ENCODE measurements at places on chromosomes 3 and 15.

DNA sequence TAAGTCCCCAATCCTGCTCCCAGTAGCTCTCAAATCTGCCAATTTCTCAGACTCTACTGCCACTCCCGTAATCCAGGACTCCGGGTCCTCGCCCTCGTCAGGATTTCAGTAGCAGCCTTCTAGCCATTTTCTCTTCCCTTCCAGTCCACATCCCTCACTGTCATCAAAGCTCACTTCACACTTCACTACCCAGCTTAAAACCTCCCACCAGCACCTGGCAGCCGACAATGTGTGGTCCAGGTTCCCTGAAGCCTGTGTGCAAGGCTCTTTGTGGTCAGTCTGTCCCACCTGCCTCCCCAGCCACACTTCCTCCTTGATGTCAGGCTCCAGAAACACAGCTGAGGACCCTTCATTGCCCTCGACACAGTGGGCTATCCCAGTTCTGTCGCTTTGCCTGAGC, 304.5 kb upstream of the ROPN1 start:
- no peak for DNase-seq

GRCh38 chr3:172980849-172981248, 160.2 kb downstream of the SPATA16 start:
- DNase-seq = no peak

GRCh38 chr3:82773207-82773606, 1011.8 kb upstream of the GBE1 start:
- DNase-seq = no peak

GRCh38 chr3:132513057-132513456, 84.0 kb upstream of the ACKR4 start:
- DNase-seq = no peak

DNA sequence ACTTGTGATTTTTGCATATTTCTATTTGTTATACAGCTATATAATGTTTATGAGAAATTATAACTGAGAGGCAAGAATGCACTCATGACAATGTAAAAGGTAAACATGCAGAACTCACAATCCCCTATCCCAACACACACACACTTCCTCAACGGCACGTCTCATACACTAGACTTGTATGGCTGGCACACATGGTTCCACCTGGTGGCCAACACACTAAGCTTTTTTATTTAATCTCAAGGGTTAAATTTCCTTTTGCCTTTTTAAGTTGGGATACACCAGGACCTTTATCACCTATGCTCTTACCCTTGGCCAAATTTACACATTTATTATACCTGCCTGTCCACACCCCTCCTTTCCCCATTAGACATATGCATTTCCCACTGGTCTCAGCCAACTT, 88.6 kb upstream of the PSMD6 start:
- DNase-seq = no peak

DNA sequence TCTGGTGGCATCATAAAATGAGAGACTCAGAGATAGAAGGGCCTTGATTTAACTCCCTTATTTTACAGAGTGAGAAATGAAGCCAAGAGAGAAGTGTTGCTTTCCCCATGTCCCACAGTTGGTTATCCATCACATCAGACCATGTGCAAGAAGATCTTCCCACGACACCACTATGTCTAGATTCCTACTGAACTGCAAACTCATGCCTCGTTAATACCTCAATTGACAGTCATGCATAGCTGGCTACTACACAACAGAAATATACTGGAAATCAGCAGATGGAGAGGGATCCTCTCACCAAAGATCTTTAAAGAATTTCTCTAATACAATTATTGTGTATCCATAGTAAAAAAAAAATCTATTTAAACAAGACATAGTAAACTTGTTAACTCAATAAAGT, 33.3 kb downstream of the PEAK1 start:
- no peak for DNase-seq

- DNase-seq = no peak
Observed at GRCh38 chr3:62611541-62612240, 238.3 kb upstream of the FEZF2 start.

DNA sequence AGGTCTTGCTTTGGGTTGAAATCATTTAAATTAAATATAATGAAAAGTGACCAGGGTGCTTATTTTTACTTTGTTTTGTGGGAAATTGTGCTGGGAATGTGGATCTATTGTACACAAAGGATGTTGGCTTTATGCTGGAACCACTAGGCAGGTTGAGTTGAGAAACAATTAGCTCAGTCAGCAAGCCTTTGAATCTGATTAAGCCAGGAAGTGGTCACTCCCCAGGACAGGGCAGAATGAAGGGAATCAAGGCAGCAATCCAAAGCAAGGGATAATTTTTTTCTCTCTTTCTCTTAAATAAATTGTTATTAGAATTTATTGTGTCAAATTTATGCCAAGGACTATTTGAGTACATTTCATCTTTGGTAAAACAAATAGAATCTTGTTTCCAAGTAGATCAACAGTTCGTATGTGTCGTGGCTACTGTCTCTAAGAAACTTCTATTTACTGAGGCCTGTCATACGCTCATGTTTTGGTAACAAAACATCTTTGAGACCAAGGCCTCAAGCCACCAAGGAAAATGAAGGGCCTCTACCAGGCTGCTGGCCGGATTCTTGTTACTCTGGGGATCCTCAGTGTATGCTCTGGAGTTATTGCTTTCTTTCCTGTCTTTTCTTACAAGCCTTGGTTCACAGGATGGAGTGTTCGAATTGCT, at the start of gene TMEM212:
TMEM212 (plus strand) TSS at position 486 of the 655 bp plus-strand sequence; CDS start at position 521, 35 bp downstream.
- DNase-seq = no peak

DNA sequence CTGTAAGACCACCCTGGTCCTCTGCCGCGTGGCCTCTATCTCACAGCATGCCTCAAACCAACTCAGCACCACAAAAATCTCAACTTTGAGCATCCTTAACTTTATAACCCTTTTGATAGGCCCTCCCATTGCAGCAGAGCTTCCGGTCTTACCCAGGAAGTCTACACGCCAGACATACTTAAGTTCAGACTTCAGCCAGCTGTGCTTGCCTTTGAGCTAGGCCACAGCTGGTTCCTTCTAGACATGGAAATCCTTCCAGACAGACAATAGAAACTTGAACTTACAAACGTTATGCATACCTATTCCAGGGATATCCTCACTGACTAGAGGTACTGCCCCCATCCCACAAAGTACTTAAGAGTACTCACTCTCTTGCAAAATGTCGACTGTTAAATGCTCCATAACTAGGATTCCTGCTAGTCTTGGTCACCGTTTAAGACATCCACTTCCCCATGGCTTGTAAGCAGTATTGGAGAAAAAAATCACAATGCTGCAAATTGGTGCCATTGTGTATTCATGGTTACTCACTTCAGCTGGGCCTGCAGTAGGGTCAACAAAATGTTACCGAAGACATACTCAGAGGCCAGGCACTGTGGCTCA, 183.5 kb downstream of the TBL1XR1 start:
- no peak for DNase-seq

DNA sequence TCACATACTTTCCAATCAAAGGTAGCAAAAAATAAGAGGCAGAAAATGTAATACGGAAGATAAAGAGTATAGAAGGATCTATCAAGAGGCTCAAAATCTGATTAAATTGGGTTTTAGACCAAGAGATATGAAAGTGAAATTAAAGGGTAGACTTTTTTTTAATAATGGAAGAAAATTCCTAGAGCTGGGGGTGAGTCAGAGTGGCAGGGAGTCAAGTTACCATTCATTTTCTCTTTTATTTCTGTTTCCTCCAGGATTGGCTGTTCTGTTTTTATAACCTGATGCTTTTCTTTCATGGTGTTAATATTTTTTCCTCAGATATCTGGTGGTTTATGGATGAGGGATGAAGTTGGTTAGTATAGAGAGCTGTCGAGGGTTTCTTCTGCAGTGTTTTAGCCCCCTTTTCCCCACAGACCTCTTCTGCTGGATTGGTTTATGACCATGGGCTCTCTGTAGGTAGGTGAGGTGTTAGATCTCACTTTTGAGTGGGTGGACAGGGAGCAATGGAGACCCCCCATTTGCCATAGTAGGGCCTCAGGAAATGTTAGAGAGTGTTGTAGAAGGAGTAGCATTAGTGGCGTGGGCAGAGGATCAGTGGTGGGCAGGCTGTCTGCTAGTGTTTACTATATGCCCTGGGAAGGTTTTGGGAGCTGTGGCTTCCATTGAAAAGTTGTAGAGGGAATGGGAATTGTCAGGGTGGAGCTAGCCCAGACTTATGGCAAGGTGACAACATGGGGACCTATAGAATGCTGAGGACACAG, 201.6 kb upstream of the GOLGA6L4 start:
- no peak for DNase-seq

- no peak for DNase-seq
Observed at GRCh38 chr3:129540776-129541516, 2.0 kb upstream of the H1-8 start.

DNA sequence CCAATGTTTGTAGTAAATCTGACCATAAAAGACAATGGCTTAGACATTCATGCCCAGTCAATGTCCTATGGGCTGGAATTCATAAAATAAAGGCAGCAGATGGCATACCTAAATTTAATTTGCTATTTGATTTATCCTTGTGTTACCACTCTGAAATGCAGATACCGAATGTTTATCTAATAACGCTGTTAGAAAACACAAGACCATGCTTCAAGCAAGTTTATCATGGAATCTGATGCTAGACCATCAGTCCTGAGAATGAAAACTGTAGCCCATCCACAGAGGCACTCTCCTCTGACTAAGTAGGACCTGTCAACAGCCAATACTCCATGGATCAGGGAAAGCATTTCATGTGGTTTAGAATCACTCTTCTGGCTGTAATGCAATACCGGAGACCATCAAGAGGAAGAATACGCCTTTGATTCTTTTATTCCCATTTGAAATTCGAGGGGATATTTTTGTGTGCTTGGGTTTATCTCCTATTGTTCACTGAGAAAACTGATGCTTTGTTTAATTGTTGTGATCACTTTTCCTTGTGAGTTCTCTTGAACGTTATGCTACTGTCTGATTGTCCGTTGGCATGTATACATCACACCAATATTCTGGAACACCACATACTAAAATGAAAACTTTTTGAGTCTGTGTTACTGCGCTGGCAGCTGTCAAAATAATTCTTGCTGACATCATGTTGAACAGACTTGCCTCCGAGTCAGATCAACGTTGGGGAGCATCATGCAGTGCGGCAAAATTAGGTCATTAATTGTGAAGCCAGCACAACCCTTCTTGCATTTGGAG, 12.1 kb upstream of the CPB1 start:
- peak; percentile 98 for DNase-seq

DNA sequence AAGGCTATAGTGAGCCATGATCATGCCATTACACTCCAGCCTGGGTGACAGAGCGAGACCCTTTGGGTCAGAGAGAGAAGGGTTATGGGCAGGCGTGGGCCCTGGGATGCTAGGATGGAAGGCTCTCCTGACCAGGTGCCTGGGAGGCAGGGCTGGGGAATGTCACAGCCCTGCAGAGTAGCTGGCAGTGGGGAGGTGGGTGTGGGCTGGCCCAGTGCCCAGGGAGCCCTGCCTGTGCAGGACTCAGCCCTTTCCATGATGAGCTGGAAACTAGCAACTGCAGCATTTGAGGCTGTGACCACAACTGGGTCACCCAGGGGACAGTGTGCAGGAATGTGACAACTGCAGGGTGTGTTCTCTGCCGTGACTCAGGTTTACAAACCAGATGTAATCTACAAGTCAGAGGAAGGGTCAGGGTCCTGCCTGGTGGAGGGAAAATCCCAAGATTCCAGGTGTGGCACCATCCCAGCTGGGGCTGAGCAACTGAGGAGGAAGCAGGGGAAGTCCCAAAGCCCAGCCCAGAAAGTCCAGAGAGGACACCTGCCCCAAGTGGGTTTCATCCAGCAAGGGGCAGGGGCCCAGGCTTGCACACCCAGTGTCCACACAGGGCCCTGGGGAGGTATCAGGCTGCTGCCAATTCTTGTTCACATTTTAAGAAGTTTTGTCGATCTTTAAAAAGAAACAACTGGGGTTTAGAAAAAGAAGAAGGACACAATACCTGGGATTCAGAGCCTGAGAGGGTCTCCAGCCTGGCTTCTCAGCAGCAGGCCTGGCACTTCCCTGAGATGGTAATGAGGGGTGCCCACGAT, 45.5 kb downstream of the SLC28A1 start:
- no peak for DNase-seq

GRCh38 chr15:79858469-79858868, 38.3 kb downstream of the MTHFS start:
- DNase-seq = no peak

GRCh38 chr3:113079218-113079961, 88.6 kb downstream of the GTPBP8 start:
- no peak for DNase-seq

- no peak for DNase-seq
Observed at GRCh38 chr3:40995271-40995670, 204.0 kb upstream of the CTNNB1 start.

- no peak for DNase-seq
Observed at GRCh38 chr3:118181274-118181673, 853.4 kb downstream of the IGSF11 start.

DNA sequence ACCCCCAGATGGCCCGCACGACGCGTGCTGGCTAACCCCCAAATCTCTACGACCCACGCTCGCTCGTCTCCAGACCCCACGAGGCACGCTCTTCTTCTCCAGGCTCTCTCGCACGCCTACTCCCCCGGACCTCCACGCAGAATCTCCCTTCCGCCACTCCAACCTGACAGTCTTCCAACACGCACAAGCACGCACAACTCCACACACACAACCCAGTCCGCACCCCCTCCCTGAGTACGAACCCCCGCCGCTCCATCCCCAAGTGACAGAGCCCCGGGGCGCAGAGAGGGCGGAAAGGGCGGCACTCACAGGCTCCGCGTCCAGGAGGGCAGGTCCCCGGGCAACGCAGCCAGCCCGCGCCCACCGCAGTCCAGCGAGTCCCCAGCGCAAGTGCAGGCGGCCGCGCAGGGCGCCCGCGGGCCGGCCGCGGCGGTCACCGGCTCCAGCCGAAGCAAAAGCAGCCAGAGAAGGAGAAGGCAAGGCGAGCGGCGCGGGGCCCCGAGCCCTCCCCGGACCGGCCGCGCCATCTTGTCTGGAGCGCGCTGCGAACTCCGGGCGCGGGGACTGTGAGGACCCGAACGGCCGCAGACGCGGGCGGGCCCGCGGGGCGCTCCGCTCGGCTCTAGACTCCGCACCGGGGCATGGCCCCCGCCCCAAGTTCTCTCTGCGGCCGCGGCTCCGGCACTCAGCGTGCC, 794 bp downstream of the LRIG1 start:
- no peak for DNase-seq

DNA sequence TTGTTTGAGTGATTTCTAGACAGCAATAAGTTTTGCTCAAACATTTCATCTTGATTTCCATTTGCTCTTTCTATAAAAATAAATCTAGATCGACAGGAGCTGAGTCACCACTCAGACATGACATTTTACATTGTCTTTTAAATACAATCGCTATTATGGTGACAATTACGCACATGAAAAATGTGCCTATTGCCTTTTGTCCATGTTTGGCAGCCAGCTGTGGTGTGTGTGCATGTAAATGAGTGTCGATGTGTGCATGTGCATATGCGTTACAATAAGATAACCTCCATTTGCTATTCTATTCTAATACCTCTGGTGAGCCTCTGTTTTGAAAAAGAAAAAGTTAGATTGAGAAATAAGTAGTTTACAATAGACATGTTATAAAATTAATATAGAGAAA, 89.7 kb upstream of the GRM7 start:
- no peak for DNase-seq

- no peak for DNase-seq
Observed at GRCh38 chr3:136995652-136996051, 37.9 kb downstream of the IL20RB start.

All from SK-N-DZ (cell line).